Body of pancreas (tissue), 4 donors: ENCODE measurements at places on chromosomes 16 and 17.

DNA sequence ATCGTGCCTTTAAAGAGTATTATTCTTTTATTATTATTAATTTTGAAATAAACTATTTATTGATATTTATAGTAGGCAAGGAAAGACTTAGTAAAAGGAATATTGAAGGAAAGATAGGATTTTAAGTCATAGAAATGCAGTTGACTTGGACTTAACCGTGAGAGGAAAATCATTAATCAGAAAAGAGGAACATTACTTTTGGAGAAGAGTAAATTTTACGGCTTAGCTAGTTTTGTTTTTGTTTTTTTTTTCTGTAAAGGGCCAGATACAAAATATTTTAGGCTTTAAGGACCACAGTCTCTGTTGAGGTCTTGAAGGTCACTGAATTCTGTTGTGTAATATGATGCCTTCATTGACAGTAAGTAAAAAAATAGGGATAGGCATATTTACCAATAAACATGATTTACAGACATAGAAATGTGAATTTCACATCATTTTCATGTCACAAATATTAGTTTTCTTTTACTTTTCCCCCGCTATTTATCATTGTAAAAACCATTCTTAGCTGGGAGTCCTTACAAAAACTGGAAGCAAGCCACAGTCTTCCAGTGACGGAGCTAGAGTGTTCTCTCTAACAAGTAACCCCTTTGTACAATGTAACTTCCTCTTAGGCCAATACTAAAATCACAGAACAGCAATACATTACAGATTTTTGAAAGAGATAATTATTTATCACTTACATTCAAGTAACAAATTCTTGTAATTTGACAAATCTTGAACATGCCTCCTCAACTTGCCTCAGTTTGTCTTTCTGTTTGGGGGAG lies 2.3 kb upstream of the KCNJ16 start:
- H3K27me3 ChIP-seq: no peaks in the 10 kb centered on the region
- no peak overlapping the region for H3K4me3 ChIP-seq
- peaks cover 16% of the 10 kb centered on the region for H3K4me1 ChIP-seq
- H3K27ac ChIP-seq: peak overlapping the region; percentile 37
- no peaks in the 10 kb centered on the region for H3K36me3 ChIP-seq

DNA sequence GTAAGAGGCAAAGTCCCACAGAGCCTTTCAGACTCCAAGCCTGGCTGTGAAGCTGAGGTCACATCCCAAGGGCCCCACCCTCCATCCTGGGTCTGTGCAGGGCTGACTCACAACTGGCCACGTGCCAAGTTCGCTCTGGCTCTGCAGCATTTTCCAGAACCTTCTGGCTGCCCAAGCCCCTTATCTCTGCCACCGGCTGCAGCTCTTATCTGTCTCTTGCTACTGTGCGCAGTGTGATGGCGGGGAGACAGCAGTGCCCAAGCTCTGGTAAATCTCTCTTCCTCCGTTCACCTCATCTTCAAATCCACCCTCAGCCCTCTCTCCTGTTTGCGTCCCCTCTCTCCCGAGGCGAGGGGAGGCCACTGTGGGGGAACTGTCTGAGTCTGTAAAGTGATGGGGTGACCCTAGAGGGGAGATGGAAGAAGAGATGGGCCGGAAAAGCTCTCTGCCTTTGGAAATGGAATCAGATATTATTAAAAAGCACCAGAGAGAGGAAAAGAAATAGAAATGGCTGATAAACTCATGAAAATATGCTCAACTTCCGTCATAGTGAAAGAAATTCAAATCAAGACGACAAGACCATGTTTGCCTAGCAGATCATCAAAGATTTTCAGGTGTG lies 162.7 kb upstream of the CDC42EP4 start:
- peak; percentile 68 for DNase-seq
- no peaks in the 10 kb centered on the region for H3K36me3 ChIP-seq
- peaks cover 7% of the 10 kb centered on the region for H3K4me1 ChIP-seq
- no peak overlapping the region for H3K4me3 ChIP-seq

GRCh38 chr16:74608381-74608780 lies 1.5 kb upstream of the GLG1 start:
- peak; percentile 31 for DNase-seq
- no peaks in the 10 kb centered on the region for H3K36me3 ChIP-seq
- no peaks in the 10 kb centered on the region for H3K27me3 ChIP-seq
- no peak overlapping the region for H3K4me3 ChIP-seq
- peaks cover 42% of the 10 kb centered on the region for H3K4me1 ChIP-seq

DNA sequence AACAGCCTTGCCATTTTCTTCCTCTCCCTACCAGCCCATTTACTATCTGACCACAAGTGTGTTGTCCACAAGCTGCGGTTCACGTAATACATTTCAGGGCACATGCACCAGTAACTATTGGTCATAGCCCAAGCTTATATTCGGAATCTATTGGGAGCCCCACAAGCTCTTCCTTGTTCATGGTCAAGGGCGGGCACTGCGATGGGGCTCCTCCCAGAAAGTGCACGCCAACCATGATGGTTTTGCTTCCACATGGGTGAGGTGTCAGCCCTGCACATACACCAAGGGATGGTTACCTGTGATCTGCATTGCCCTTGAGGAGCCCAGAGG lies 12.1 kb downstream of the THRA start:
- no peak for DNase-seq
- H3K27me3 ChIP-seq: no peaks in the 10 kb centered on the region
- no peak overlapping the region for H3K4me3 ChIP-seq

DNA sequence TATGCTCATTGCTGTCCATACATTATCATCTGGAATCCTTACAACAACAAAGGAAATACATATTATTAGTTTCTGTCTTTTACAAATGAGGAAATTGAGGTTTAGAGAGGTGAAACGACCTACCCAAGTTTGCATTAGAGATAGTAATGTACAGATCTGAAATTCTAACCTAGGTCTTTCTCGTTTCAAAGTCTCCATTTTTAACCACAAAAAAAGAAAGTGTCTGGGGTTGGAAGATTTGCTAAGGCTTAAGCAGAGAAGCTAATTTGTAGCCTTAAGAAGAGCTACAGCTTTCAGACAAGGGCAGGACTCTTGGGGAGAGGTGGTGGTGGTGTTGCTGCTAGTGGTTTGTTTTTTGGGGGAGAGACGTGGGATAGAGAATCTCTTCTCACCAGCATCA lies 19.2 kb downstream of the CIITA start:
- DNase-seq: no peak
- H3K4me3 ChIP-seq: no peak overlapping the region
- no peaks in the 10 kb centered on the region for H3K4me1 ChIP-seq
